ENCODE measurements at places on chromosomes 11 and 22. TPM values are rescaled to one million over a fixed set of nuclear protein-coding genes. Genes with fewer than 3 reads are reported as not detected.

Gene GLB1L3
- total RNA-seq: not detected

DNA sequence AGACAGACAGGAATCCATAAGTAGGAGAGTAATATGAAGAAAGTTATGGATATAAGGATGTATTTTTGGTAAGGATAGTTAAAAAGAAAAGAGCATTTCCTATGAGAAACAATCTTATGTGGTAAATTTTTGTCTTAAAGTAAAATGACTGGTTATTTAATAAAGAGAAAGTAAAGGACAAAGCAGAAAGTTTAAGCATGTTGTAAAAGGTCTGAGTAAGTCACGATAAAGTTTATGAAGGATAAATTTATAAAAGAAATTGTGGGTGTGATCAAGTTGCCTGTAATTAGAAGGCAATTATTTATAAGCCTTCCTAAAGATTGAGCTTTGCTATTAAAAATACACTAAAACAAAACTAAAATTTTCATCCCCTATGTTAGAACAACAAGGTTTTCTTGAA is 314.7 kb upstream of the SYN3 start:
- DNase-seq: no peak

DNA sequence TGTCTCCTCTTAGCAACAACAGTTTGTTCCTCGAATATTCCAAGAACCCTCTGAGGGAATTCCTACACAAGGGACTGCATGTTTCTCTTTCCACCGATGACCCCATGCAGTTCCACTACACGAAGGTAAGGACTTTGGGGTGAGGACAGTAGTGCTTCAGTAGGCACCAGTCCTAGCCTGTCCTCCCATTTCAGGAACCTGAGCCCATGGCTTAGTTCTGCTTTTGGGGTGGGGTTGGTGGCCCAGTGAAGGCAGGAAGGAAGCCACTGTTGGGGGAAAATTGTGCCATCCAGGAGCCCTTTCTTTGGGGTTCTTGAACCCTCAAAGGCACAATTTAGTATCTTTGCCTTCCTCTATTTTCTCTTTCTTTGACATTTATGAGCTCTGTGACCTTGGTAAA is 38.2 kb downstream of the RNF141 start:
- peak; percentile 46 for DNase-seq

DNA sequence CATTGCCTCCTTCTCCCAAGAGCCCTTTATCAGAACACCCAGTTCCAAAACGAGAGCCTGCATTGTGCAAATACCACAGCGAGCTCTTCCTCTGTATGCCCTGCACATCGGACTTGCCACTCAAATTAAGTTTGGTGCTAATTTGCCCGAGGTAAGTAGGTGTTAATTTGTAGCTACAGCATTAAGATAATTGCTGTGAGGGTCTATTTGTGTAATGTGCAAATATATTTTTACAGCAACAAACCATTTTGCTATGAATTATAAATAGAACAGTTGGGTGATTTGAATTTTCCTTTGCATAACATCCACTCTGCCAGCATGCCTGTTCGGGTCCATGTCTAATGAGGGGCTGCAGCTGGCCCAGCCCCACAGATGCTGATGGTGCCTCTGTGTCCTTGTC is 8.1 kb downstream of the ARHGAP8 start:
- no peak for DNase-seq

Data from B cell (primary cell).